ENCODE measurements at places on chromosomes 2 and 18.

DNA sequence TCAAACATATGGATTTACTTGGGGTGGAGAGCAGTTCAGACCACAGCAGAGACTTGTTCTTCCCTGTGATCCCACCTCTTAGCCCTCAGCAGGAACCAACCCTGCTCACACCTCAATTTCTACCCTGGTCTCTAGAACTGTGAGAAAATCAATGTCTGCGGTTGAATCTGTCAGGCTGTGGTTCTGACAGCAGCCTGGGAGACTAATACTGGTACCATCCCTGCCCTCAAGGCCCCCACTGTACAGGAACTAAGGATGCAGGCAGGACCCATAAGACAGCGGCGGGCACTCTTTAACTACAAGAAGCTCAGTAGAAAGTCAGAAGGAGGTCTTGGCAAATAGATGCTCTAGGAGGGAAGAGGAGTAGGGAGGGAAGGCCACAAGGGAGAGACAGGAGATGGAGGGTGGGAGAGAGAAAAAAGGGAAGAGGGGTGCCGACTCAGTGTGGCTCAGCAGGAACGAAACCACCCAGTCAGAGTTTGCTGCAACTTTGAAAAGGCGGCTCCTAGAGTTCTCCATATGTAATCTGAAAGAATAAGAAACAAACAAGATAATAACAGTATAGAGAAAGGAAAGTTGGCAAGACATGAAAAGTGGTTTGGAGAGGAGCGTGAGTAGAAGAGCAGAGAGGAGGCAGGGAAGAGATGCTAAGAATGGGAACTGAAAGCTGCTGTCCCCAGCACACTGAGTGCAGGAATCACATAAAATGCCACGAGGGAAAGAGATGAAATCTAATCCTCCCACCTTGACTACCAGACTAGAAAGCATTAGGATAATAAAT lies 323.9 kb upstream of the ID2 start:
- no peaks in the 10 kb centered on the region for H3K36me3 ChIP-seq
- no peak overlapping the region for H3K4me3 ChIP-seq
- H3K27ac ChIP-seq: no peak overlapping the region
- no peaks in the 10 kb centered on the region for H3K4me1 ChIP-seq
- no peaks in the 10 kb centered on the region for H3K27me3 ChIP-seq
- no peak for DNase-seq

GRCh38 chr18:43661570-43661969 lies 384.3 kb upstream of the SYT4 start:
- H3K27ac ChIP-seq: no peak overlapping the region
- no peaks in the 10 kb centered on the region for H3K36me3 ChIP-seq
- no peaks in the 10 kb centered on the region for H3K4me1 ChIP-seq
- no peak for DNase-seq
- no peaks in the 10 kb centered on the region for H3K27me3 ChIP-seq
- no peak overlapping the region for H3K4me3 ChIP-seq

DNA sequence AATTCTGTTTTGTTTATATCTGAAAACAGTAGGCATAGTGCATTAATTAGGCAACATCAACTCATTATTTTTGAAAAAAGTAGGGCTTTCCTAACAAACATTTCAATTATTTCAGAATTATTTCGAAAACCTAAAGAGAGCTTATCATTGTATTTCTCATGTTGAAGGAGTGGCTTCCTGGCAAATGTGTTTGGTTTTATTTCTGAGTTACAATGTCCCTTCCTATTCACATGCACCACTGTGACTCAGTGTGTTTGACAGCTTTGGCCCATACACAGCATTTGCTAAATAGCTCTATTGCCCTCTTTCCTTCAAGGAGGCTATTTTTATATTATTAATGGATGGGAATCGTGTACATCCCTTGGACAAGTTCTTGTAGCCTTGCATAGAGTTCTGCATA lies 205.9 kb downstream of the PTGR3 start:
- no peaks in the 10 kb centered on the region for H3K27me3 ChIP-seq
- peak overlapping the region; percentile 52 for H3K27ac ChIP-seq
- H3K36me3 ChIP-seq: no peaks in the 10 kb centered on the region

- H3K4me1 ChIP-seq: peaks cover 47% of the 10 kb centered on the region
- H3K4me3 ChIP-seq: no peak overlapping the region
- H3K36me3 ChIP-seq: peaks cover 19% of the 10 kb centered on the region
Observed at GRCh38 chr2:61356958-61357350, 113.9 kb downstream of the USP34 start.

DNA sequence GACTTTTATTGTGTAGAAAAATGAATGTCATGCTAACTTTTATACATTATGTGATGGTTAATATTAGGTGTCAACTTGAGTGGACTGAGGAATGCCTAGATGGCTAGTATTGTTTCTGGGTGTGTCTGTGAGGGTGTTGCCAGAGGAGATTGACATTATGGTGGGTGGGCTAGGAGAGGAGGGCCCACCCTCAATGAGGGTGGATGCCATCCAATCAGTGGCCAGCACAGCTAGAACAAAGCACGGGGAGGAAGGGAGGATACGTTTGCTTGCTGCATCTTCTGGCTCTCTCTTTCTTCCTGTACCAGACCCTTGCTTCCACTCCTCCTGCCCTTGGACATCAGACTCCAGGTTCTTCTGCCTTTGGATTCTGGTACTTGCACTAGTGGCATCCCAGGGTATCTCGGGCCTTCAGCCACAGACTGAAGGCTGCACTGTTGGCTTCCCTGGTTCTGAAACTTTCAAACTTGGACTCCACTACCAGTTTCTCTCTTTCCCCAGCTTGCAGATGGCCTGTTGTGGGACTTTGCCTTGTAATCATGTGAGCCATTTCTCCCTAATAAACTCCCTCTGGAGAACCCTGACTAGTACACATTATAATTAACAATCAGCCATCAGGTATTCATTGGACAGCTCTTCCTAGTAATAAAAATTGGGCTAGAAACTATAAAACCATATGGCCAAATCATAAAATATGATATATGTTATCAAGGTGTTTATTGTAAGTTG lies 31.7 kb upstream of the ZCCHC2 start:
- no peaks in the 10 kb centered on the region for H3K4me1 ChIP-seq
- H3K27me3 ChIP-seq: peaks cover 8% of the 10 kb centered on the region
- H3K27ac ChIP-seq: no peak overlapping the region
- H3K36me3 ChIP-seq: no peaks in the 10 kb centered on the region

DNA sequence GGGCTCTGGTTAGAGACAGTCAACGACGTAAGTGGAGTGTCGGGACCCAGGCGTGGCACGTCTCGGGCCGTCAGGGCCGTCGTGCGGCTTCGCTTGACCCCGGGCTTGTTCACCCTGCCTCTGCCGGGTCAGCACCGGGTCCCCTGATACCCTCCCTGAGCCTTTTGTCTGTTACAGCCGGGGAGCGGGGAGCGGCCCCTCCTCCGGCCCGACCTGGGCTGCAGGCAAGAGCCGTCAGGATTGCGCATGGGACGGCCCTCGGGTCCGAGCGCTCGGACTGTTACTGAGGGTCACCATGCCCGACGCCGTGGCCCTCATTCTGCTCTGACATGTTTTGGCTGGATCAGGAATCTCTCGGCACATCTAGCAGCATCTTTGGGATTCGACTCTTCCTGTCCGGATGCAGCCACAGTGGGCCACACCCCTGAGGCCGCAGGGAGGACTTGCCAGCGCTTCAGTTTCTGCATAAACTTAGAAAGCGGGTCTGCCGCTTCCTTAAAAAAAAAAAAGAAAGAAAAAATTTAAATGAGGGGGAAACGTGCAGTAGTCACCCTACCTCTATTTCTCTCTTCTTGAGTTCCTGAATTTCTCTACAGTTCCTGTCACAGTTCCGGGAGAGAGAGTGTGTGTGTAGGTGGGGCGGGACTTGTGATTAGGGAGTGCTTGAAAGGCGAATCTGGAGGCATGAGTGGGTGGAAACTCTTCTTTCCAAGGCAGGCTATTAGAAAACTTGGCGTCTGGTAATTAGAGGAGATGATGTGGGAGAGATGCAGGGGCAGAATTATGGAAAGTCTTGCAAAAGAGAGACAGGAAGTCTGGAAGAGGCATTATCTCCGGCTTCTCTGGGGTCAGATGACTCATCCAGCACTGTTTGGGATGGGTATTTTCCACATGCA lies 909 bp downstream of the TMEM87B start:
- peaks cover 43% of the 10 kb centered on the region for H3K4me1 ChIP-seq
- peak overlapping the region; percentile 91 for H3K4me3 ChIP-seq
- peaks cover 11% of the 10 kb centered on the region for H3K36me3 ChIP-seq
- peak overlapping the region; percentile 99 for H3K27ac ChIP-seq
- peak; percentile 70 for DNase-seq

- no peaks in the 10 kb centered on the region for H3K4me1 ChIP-seq
- H3K27me3 ChIP-seq: no peaks in the 10 kb centered on the region
- no peak for DNase-seq
- no peak overlapping the region for H3K27ac ChIP-seq
- no peaks in the 10 kb centered on the region for H3K36me3 ChIP-seq
- H3K4me3 ChIP-seq: no peak overlapping the region
Observed at GRCh38 chr2:60118061-60118460, 435.4 kb downstream of the BCL11A start.

DNA sequence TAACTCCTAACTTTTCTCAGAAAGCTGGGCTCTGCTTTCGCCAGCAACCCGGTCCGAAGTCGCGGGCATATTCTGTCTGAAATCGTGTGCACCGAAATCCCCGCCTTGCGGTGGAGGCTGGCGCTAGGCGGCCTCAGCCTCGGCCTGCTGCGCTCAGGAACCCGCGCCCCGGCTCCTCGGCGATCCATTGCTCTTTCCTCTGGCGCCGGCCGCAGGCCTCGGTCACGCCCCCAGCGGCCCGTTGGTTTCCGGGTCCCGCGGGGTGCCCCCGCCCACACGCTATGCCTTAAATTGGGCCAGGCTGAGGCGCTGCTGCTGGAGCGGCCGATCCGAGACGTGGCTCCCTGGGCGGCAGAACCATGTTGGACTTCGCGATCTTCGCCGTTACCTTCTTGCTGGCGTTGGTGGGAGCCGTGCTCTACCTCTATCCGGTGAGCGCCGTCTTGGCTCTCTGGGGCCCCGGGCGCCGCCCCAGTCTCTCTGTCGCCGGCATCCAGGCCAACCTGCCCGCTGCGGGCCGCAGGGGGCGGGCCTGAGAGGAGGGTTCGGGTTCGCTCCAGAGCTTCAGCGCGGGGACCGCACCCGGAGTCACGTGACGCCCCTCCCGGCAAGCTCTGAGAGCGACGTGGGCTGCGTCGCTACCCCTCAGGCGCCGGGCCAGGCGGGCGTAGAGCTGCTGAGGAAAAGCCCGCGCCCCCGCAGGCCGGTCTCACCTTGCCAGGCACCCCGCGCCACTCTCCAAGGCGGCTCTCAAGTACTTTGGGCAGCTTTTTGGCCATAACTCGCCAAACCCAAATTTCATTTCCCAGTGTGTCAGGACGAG lies at the start of gene CYP20A1:
CYP20A1 (plus strand) TSS at position 315 of the 823 bp plus-strand sequence; CDS start at position 360, 45 bp downstream.
- H3K36me3 ChIP-seq: peaks cover 20% of the 10 kb centered on the region
- H3K4me1 ChIP-seq: peaks cover 36% of the 10 kb centered on the region

- no peak overlapping the region for H3K4me3 ChIP-seq
- no peaks in the 10 kb centered on the region for H3K36me3 ChIP-seq
- DNase-seq: no peak
- peak overlapping the region; percentile 45 for H3K27ac ChIP-seq
- H3K27me3 ChIP-seq: peaks cover 7% of the 10 kb centered on the region
Observed at GRCh38 chr18:45014047-45014501, 333.4 kb downstream of the SETBP1 start.

- no peaks in the 10 kb centered on the region for H3K36me3 ChIP-seq
- H3K27ac ChIP-seq: no peak overlapping the region
- DNase-seq: no peak
- no peaks in the 10 kb centered on the region for H3K4me1 ChIP-seq
Observed at GRCh38 chr2:176025932-176026331, 23.9 kb upstream of the LNPK start.

- H3K4me1 ChIP-seq: peaks cover 6% of the 10 kb centered on the region
- DNase-seq: no peak
- no peaks in the 10 kb centered on the region for H3K36me3 ChIP-seq
- no peak overlapping the region for H3K4me3 ChIP-seq
- H3K27me3 ChIP-seq: no peaks in the 10 kb centered on the region
Observed at GRCh38 chr2:222976521-222977061, 75.4 kb upstream of the KCNE4 start.

- H3K4me3 ChIP-seq: no peak overlapping the region
- H3K36me3 ChIP-seq: no peaks in the 10 kb centered on the region
- H3K4me1 ChIP-seq: no peaks in the 10 kb centered on the region
- no peak overlapping the region for H3K27ac ChIP-seq
Observed at GRCh38 chr18:35193316-35193715, 47.5 kb upstream of the ZNF397 start.

- H3K27me3 ChIP-seq: no peaks in the 10 kb centered on the region
- DNase-seq: no peak
- no peaks in the 10 kb centered on the region for H3K36me3 ChIP-seq
- no peaks in the 10 kb centered on the region for H3K4me1 ChIP-seq
Observed at GRCh38 chr2:137221797-137222492, 456.6 kb downstream of the THSD7B start.

DNA sequence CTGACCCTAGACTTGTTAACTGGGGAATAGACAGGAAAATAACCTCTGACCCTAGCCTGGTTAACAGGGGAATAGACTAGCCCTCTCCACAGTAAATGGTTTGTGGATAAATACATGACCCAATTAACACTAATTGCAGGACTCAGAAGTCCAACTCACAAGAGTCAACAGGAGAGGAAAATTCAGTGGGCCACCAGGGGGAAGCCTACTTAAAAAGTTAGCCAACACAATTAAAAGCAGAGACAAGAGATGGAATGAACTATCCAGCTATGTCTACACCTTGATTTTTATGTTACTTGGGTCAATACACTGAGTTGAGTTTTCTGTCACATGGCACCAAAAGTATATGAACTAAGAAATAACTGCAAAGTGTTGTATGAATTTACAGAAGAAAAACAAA lies 158.8 kb upstream of the SLC39A10 start:
- H3K27me3 ChIP-seq: no peaks in the 10 kb centered on the region
- no peak overlapping the region for H3K27ac ChIP-seq
- H3K36me3 ChIP-seq: no peaks in the 10 kb centered on the region
- DNase-seq: no peak
- H3K4me3 ChIP-seq: no peak overlapping the region
- no peaks in the 10 kb centered on the region for H3K4me1 ChIP-seq

DNA sequence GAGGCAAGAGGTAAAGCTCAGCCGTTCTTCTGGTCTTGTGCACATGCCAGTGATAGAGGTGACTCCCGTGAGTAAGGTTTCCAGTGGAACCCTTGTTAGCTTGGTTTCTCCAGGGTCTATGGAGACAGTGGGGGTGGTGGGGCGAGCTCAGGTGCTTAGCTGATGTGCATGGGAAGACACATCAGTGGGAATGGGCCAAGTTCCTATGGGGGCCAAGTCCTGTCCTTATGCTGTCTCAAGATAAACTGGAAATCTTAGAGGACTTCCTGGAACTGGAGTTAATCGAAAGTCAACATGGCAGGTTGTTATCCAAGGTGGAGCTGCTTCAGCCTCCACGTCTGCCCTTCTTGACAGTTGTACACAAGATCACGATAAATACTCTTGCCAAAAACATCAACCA lies 130.1 kb upstream of the TMEM18 start:
- no peak overlapping the region for H3K4me3 ChIP-seq
- H3K27me3 ChIP-seq: no peaks in the 10 kb centered on the region
- H3K27ac ChIP-seq: no peak overlapping the region
- no peaks in the 10 kb centered on the region for H3K36me3 ChIP-seq
- DNase-seq: no peak
